ENCODE measurements at places on chromosomes 11 and 22.

GRCh38 chr11:44633641-44634040 is 68.2 kb downstream of the CD82 start:
- DNase-seq, result no peak

- no peak for DNase-seq
Observed at GRCh38 chr11:72825661-72826060, 11.4 kb downstream of the ATG16L2 start.

- DNase-seq, result no peak
Observed at GRCh38 chr22:23305321-23305910, 125.1 kb downstream of the BCR start.

GRCh38 chr11:68872216-68873003 is 30.7 kb upstream of the CPT1A start:
- no peak for DNase-seq

DNA sequence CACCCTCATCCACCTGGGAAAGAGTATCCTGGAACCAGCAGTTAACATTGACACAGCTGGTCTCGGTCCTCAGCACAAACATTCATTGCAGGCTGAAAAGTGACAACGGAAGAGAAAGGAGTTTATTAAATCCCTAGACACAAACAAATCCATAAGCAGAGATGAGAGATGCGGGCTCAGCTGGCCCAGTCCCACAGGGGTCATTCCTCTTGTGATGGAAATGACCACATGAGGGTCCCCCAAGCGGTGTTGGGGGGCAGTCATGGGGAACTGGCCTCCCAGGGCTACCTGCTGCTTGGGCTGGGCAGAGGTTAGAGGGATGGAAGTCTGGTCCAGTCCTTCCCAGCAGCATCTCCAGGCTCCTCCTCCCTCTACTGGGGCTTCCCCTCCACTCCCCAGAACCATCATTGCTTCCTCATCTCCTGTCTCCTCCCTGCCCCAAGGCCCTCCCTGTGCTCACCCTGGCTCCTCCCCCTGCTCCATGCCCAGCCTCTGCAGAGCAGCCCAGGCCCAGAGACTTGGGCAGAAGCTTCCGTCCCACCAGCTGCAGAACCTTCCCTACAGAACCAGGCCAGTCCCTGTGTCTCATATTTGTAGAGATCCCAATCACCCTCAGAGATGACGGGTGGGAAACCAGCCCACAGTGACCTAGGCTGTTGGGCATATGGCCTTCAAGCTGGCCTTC is 5.4 kb upstream of the IGLL5 start:
- DNase-seq, result no peak

DNA sequence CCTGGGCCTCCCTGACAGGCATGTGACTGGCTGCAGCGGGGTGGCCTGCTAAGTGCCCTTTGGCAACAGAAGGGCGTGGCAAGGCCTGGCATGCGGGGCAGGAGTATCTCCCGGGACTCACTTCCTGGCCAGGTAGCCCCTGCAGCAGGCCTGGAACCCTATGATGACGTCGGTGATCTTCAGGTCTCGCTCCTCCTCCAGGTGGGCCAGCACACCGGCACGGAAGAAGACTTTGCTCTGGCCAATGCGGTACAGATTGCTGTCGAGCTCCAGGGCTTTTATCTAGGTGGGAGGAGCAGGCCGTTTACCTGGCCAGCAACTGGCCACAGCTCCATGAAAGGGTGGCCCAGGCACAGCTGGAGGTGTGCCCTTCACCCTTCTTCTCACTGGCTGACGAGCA is 50.9 kb downstream of the APOL1 start:
- no peak for DNase-seq

DNA sequence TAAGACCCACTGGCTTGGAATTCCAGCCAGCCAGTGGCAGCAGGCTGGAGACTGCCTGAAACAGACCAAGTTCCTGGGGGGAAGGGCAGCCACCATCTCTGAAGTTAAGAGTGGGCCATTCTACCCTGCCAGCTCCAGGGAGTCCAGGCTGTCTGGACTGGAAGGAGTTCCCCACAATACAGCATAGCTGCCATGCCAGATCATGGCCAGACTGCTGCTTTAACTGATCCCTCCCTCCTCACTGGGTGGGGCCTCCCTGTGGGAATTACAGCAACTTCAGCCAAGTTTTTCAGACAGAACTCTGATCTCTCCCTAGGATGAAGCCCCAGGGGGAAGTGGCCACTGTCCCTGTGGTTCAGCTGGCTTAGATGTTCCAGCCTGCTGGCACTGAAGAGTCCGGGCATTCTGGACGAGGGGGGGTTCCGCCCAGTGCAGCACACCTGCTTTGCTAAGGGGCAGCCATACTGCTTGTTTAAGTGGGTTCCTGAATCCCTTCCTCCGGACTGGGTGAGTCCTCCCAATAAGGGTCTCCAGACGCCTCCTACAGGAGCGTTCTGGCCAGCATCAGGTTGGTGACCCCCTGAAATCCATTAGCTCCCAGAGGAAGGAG is 455.4 kb downstream of the DLG2 start:
- DNase-seq, result no peak

DNA sequence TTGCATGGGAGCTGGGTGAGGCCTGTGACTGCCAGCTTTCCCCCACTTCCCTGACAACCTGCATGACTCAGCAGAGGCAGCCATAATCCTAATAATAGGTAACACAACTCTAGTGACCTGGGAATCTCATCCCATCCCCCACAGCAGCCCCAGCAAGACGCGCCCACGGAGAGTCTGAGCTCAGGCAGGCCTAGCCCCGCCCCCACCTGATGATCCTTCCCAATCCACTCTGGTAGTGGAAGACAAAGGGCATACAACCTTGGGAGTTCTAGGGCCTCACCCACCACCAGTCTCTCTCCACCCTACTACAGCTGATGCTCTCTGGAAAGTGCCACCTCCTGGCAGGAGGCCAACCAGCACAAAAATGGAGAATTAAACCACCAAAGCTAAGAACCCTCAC is 60.3 kb downstream of the CWF19L2 start:
- DNase-seq, result no peak

GRCh38 chr11:115423728-115424459 is 80.3 kb downstream of the CADM1 start:
- DNase-seq, result no peak

DNA sequence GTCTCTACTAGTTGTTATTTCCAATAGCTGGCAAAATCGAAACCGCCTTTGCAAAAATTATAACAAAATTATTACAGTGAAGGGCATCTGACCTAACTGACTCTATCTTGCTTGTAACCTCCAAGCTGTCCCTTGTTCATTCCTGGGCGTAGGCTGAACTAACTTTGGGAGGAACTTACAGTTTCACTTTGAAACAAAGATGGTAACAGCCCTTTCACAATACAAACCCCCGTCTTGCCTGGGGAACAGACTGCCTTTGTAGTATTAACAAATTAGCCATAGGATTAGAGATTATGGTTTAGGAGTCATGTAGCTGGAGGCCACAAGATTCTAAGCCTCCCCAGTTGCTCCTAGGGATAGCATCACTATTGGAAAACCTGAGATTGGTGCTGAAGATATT is 131.6 kb upstream of the HSD17B12 start:
- no peak for DNase-seq

GRCh38 chr11:85414175-85414574 is 213.0 kb downstream of the DLG2 start:
- DNase-seq, result no peak

DNA sequence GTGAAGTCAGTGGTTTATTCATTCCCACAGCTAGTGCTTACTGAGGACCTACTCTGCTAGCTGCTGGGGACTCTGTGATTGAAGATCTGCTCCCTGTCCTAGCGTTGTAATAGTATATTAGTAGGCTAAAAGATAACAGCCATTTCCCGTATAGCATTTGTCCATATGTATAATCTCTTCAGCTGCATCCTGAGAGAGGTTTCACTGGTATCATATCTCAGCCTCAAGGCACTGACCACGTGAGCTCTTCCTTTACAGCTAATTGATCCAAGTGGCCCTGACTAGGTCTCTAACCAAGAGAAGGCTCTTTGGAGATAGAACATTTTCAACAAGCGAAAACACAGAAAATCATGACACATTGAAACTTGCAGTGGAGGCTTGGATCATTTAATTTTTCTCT is 110.2 kb downstream of the APIP start:
- DNase-seq, result no peak

- DNase-seq, result no peak
Observed at GRCh38 chr22:41968601-41969000, 642 bp upstream of the SEPTIN3 start.

- DNase-seq, result no peak
Observed at GRCh38 chr11:71339396-71339881, 87.1 kb upstream of the SHANK2 start.

DNA sequence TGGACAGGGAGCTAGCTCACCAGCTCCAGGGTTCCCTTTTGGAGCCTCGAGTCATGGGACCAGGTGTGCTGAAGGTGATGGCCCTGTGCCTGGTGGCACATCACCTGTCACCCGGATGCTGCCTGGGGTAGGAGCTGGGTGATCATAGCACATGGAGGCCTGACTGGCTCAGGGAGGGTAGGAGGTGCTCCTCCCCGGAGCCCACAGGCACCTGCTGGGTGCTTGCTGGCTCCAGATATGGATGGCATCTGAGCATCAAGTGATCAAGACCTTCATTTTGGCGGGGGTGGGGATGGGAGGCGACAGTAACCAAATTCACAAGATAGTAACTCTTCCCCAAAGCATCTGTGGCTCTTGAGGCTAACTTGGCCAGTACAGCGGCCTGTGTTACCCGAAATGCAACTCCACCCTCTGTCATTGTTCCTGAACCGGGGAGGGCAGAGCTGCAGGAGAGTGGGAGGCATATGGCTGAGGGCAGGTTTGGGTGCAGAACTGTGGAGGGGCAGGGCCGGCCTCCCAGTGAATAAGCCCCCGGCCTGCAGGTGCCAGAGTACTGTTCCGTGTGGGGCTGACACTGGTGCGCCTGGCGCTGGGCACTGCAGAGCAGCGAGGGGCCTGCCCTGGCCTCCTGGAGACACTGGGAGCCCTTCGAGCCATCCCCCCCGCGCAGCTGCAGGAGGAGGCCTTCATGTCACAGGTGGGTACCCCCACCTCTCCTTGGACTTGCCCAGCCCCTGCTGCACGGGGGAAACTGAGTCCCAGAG is 4.7 kb downstream of the TBC1D10C start:
- no peak for DNase-seq

DNA sequence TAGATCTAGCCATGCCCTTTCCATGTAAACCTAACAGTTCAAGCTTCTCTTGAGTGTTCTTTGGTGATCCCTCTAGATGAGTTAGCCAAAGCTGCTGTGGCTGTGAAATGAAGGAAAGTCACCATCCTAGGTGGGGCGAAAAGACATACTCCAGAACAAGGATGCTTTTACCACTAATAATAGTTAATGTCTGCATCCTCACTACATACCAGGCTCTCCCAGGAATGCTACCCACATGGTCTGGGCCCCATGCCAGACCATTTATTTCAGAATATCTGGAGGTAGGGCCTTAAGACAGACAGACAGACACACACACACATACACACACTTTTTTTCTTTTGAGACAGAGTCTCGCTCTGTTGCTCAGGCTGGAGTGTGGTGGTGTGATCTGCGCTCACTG is 14.7 kb downstream of the ABTB2 start:
- no peak for DNase-seq

GRCh38 chr11:19510468-19510867 is 202.2 kb upstream of the NAV2 start:
- DNase-seq, result no peak
